CD4-positive, alpha-beta T cell (primary cell): ENCODE measurements at places on chromosomes 5 and 9.

GRCh38 chr5:65760504-65761275 lies 38.7 kb downstream of the NLN start:
- peak; percentile 60 for DNase-seq

DNA sequence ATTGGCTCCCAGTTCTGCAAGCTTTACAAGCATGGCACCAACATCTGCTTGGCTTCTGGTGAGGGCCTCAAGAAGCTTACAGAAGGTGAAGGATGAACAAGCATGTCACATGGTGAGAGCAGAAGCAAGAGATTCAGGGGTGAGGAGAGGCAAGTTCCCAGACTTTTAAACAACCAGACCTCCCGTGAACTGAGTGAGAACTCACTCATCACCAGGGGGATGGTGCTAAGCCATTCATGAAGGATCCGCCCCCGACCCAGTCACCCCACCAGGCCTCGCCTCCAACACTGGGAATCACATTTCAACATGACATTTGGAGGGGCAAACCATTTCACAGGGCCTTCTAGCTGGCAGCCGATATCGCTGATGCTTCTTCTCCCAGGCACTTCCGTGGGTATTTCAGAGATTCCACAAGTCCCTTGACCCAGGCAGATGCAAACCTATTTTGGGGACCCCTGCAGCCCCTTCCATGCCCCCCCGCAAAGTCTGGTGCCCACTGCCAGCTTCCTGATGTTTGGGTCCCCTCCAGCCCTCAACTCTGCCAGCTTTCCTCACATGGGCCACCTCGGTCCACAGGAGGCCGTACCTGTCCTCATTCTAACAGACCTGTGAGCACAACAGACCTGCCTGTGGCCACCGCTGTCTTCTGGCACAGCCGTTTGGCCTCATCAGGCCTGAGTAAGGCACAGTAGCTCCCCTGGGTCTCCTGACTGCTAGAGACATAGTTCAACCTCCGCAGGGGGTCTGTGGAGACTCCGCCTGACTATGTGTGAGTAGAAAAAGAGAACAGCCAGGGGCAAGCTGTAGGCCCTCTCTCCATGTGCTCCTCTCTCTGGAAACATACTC lies 60.7 kb upstream of the ANGPTL2 start:
- no peak for DNase-seq

DNA sequence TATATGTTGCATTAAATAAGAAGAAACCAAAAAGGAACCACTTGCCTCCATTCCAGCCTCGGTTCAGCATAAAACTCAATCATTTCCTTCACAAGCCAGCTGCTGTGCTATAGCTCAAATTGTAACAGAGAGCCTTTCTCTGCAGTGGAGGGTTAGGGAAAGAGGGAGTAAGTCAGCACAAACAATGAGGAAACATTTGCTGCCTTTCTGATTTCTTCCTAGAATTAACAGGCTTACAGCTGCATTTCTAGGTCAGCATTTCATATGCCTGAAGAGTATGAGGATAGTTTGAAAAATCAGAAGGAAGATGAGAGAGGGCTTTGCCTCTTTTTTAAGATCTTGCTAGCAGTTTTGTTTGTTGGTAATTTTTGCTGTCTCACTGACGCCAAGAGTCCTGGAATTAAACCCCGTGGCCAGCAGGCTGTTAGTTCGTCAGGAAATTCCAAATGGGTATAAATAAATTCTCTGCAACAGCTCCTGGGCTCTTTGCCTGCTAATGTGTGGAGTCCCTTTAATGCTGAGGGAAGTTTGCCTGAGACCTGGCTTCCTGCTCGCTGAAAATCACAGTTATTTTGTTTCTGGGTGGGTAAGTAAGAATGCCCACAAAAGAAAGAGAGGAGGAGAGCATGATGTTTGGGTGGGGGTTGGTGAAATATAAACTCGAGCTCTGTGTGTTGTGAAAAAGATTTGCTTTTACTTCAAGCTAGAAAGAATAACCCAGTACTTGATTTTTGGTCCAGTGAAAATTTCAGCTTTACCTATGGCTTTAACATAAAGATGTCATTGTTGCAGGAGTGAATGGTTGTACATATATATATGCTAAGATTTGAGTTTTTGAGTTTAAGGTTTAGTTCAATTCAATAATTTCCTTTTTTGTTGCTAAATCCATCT lies 148.1 kb upstream of the DMRT1 start:
- DNase-seq: no peak

DNA sequence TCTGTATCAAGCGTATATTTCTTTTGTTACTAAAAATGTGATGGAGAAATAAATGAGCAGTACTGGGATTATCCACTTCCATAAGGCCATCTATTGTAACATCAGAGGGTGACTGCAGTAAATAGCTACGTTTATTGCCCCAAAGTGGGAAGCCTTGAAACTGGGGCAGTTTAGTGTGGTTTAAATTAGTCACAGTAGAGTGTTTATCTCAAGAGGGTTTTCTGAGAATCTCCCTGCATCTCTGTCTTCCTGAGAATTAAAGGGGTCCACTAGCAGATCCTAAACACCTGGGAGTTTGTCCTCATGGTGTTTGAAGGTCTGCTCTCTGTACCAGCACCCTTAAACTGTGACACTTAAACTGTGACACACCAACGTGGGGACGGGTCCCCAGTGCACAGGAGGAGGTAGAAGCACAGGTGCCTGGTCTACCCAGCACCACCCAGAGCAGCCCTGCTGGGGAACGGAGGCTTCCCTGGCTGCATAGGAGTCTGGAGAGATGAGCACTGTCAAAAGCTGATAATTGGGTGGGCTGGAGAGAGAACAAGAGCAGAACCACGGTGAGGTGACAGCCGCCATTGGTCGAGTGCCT lies 25.2 kb downstream of the PRRC2B start:
- DNase-seq: no peak

- no peak for DNase-seq
Observed at GRCh38 chr5:124252747-124253146, 493.7 kb downstream of the ZNF608 start.

DNA sequence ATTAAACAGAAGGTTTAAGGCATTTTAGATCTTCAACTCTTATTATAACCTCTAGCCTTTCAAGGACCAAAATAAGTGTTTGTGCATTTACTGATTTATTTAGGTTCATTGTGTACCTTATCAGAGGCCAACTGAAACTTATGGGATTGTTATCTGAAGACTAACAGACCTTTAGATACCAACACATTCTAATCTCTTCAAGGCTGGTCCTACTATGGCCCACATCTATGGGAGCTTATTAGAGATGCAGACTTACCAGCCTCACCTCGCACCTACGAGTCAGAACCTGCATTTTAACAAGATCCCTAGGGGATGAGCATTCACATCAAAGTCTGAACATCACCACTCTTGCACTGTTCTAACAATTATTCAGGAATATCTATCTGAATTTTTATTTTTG lies 1.9 kb downstream of the IARS1 start:
- DNase-seq: no peak

GRCh38 chr5:74617202-74617601 lies 23.3 kb downstream of the ENC1 start:
- DNase-seq: no peak

DNA sequence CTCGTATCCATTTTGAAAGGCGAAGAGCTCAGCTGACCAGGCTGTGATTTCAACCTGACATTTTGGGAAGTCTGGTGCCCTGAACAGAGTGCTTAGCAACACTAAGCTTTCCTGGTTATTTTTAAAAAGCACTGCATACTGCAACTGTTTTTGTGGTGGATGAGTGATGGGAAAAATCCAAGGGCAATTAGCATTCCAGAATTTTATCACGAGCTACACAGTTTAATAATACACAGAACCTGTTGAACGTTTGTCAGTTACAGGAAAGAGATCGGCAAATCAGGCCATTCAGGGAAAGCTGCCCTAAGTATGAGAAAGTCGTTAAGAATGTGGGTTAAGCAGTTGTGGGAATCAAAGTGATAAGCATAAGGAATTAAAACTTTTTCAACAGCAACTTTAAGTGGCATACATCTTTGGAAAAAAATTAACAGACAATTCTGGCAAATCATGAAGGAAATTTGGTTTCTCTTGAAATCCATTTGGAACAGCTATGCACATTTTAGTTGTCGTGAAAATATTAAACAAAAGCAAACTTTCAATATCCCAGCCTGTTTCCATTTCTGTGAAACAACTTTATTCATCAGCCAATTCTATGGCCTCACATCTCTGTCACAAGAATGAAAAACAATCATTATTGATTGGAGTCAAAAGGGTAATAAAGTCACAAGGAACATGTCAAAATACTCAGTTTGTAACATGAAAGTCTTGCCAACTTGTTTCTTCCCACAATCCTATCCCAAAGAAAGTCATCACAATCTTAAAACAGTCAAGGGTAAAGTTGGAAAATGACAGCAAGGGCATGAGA lies 25.7 kb downstream of the PUM3 start:
- DNase-seq: no peak

DNA sequence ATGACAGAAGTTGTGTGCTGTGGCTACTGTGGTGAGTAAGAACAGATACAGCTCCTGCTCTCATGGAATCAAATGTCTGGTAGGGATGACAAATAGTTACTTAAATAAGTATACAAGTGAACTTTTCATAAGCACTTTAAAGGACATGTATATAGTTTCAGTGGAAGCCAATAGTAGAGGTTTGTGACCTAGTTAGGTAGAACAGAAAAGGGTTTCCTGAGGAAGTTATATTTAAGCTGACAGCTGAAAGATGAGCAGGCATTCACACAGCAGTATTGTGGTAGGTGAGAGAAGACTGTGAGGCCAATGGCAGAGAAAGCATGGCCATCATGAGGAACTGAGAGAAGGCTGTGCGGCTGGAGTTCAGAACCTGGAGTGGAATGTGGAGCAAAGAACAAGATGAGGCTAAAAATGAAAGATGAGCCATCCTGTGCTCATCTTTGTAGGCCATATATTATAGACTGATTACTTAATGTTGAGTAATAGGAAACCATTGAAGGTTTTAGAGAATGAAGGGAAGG lies 15.4 kb downstream of the FAM174A start:
- DNase-seq: no peak

GRCh38 chr9:20361229-20361628 lies 261.1 kb downstream of the MLLT3 start:
- DNase-seq: no peak

DNA sequence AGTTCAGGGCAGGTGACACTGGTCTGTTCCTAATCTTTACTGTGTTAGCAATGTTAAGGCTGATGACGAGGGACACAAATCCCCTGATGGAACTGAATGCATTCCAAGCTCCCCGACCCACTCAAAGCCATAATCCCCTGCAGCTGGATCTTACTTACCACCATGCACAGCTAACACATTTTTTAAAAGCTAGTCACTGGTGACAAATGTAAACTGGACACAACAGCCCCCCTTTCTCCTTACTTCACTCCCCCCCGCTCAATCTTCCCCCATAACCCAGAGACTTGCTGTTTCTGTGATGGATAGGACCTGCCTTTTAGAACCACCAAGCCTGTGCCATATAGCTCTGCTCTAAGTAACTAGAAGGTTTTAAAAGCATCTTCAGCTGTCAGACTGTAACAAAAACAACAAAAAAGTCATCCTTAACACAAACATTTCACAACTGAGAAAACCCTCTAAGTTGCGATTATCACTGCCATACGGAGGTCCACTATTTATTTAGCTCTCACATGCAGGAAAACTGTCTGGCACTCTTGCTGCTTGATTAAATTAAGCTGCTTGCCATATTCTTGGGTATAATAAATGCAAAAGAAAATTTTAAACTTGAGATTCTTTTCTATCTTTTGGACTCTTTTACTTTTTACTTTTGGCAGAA lies 44.4 kb downstream of the BNC2 start:
- no peak for DNase-seq

DNA sequence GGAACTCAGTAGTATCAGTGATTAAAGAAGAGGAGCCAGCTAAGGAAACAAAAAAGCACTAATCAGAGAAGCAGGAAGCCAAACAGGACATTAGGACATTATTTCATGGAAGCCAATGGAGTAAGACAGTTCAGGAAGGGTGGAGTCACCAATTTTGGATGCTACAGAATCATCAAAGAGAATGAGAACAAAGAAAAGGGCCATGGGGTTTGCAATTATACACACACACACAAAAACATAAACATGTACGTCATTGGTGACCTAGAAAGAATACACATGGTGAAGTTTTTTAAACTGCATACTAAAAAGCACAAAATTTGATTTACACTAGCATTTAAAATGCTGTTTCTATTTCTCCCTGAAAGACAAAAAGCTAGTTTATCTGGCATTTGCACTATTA lies 96.8 kb upstream of the MRPS30 start:
- no peak for DNase-seq

DNA sequence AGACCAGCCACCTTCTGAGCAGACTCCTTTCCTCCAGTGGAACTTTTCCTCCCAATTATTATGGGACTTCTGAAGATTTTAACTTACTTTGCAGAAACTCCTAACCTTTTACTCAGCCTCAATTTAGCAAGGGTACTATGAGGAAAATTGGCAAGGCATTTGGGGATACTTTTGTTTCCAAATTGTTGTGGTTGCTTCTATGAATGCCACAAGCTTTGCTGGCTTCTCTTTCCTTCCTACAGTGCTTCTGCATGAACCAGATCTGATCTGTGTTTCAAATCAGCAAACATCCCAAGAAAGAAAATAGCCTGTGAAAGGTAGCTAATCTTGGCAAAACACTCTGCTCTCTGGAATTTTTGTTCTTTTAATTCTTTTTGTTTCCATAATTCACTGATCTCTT lies 57.3 kb upstream of the TAF11L2 start:
- no peak for DNase-seq

- DNase-seq: no peak
Observed at GRCh38 chr5:59098743-59099142, 515.9 kb downstream of the RAB3C start.

DNA sequence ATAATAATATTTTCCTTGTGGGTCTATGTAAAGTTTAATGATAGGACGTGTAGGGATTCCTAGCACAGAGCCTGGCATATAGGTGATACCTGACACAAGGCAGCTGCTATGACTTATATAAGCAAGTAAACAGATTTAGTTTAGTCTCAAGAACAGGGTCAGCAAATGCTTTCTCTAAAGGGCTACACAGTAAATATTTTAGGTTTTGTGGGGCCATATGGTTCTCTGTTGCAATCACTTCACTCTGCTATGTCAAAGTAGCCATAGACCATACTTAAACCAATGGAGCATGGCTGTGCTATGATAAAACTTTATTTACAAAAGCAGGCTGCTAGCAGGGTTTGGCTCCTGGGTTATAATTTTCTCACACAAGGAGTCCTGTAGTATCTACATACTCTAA lies 204.8 kb upstream of the KLF4 start:
- no peak for DNase-seq

GRCh38 chr5:104178829-104179456 lies 616.4 kb upstream of the NUDT12 start:
- no peak for DNase-seq

DNA sequence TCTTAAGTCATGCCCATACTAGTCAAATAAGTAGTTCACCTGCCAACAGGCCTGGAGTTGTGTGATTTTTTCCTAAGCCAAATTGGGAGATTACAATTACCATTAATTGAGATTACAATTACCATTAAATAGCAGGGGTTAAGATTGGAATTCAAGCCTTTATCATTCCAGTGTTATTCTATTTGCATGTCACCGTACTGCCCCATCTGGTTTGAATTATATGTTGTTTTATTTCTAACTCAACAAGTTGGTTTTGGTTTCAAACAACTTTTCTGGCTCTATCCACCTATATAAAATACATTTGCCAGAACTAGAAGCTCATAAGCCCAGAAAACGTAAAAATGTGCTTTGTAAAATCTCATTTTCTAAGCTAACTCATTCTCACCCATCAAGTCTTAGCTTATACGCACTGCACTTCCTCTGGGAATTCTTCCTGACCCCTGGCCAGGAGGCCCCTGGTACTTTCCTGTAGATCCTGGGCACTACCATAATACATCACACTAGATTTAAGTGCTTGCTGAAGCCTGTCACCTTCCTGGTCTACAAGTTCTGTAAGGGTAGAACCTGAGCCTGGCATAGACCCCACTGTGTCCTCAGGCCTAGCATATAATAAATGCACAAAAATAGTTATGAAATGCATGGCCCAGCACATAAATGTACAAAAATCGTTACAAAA lies 242.0 kb upstream of the TRPM3 start:
- DNase-seq: no peak
